ENCODE measurements at places on chromosomes 5 and 9.

GRCh38 chr9:101315112-101315450, 69.7 kb downstream of the BAAT start:
- DNase-seq: no peak

DNA sequence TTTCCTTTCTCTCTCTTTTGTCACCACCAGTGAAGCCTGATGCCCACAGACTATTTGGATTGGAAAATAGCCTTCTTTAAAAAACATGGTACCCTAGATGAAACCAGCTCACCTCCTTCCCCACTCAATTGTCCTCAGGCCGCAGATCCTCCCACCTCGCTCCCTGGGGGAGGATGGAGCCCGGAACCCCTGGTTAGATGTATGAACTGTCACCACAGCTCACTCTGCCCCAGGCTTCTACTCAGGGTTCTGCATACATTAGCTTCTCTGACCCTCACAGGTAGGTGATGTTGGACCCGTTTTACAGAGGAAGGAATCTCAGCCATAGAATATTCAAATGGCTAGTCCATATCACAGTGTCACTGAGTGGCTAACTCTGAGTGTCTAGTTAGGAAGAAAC, 1.8 kb downstream of the MAMDC2 start:
- no peak for DNase-seq

DNA sequence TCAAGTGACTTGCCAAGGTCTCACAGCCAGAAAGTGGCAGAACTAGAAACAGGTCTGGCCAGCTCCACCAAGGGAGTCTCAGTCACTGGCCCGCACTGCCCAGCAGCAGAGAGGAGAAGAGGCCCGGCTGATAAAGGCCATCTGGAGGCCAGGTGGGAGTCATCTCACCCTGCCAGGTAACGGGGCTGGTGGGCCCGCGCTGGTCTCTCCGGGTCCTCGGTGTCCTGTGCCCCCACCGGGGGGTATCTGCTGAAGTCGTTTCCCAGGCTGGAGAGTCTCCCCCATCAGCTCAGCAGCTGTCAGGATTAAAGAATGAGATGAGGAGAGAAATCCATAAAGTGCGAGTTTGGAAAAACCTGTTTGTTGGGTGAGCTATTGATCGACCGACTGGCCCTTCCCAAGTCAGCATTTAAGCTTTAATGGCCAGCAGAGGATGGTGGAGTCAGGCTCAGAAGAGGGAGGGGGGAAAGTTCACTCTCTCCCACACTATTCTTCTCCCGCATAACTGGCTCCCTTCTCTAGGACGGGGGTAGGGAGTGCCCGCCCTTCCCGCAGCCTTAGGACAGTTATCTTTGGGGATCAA, 30.3 kb downstream of the LMX1B start:
- DNase-seq: no peak

GRCh38 chr9:105708405-105708804, 14.1 kb downstream of the TMEM38B start:
- DNase-seq: no peak

DNA sequence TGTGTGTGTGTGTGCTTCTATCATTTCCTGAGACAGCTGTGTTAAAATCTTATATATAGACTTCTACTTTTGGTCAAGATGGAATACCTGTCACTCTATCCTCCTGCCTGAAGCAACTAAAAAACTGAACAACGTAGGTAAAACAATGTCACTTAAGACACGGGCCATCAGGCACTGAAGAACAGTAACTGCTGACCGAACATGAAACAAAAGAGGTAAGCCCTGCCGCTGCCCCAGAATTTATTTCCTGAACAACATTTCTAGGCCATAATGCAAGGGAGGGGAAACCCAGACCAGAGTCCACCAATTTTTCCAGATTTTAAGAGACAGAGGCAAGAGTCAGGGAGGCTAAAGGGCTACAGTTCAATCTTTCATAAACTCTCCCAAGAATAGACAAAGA, 156.0 kb downstream of the CDC42SE2 start:
- no peak for DNase-seq

DNA sequence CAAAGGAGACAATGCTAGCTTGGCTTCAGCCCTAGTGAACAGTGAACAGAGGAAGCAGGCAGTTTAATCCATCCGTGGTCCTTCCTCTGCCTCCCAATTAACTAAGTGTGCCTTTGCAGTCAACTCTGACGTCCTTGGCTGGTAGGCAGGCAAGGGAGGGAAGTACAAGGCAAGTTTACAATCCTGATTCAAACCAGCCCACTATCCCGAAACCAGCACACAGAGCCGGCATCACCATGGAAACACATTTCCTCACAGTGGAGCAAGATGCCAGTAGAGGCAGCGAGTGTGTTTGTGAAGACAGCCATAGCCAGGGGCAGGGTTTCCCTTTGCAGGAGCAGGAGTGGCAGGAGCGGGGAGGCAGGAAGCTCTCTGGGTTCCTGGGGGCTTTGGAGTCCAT, 73.9 kb downstream of the GOLPH3 start:
- no peak for DNase-seq

DNA sequence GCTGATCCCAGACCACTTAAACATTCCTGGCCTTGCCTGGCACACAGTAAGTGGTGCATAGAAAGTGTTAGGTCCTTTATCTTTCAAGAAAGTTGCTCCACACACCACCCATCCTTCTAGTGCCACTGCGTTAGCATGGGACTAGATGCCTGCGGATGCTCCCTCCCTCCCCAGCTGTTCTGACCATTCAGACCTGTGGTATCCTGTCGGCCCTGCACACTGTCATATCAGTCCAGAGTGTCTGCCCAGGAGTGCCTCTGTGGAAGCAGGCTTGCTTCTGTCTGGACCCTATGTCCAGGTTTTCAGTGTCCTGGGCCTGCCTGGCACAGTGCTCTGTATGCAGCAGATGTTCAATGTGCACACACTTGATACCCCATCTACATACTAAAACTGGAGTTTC, 38.3 kb upstream of the SMU1 start:
- DNase-seq: no peak

DNA sequence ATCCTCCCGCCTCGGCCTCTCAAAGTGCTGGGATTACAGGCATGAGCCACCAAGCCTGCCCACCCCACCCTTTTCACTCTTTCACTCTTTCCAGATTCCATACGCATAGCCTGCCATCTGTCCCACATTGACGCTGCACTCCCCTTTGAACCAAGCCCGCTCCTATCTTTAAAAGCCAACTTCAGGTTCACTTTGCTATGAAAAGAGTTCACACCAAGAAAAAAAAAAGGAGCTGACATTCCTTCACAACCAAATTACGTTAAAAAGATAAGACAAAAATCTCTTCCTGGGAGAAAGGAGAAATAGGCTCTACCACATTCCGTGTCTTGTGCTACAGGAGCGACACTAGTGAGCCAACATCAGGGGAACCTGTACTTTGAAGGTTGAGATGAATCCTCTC, 41.5 kb downstream of the DMRT1 start:
- DNase-seq: no peak

DNA sequence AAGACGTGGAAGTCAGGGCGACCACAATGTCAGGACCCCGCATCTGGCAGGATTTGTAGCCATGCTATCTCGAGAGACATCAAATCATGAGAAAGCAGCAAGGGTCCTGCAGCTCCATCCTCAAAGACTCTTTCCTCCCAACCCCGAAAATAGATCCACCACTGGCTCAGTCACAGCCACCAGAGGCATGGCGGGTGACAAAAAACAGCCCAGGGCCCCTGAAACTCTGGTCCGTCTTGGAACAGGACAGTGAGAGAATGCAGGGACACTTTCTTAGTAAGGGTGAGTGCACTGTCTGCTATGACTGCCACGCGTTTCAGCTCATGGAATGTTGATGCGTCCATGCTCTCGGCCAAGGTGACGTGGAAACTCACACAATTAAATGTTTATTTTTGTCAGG, 220.9 kb downstream of the IRX2 start:
- DNase-seq: no peak

GRCh38 chr9:71675857-71676165, 92.5 kb downstream of the CEMIP2 start:
- no peak for DNase-seq

DNA sequence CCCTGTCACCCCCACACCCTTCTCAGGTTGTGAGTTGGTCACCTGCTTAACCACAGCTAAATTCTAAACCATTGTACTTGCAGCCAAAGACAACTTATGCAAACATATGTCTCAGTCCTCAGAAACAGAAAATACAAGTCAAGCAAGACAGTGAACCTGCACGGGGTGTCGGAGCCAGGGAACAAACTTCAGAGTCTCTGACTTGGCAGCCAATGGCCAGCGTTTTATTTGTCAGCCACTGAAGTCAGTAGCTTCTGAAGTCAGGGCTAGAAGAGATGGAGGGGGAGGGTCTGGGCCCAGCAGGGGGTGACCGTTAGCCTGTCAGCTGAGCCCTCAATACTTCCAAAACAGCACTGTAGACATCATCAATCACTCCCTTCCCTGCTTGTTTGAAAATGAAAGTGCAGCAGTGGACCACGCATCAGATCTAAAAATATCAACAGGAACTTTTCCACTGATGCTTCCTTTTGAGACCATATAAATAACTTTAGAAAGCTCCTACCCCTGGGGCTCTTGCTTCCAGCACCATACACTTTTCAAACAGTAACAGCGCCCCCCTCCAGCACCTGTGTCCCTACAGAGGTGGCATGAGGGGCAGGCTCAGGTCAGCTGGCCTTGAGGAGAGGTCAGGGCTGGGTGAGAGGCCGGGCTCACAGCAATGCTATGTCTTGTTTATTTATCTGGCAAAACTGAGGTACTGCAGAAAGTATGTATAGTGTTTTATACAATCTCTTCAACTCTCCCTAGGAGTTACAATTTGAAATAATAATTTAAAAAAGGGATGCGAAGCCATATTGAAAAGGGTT, 142.5 kb downstream of the ACER2 start:
- DNase-seq: no peak

- DNase-seq: peak; percentile 37
These were observed 25.0 kb downstream of the LPAR1 start for GRCh38 chr9:111013250-111013649.

DNA sequence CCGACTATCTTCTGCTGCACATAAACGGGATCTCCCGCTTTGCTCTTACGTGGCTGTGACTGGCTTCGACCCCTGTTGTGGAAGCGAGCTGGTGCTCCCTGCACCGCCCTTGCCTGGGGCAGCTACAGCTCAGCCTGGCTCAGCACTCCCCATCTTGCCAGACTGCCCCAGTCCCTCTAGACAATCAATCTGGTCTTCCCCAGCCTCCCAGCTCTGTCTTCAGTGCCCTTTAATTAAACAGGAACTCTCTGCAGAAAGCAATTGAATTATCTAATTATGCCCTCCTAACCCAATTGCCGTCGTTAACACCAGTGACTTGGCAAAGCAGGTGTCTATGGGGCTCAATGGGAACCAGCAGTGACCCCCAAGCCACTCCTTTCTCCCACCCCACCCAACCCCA, 18.9 kb upstream of the NTNG2 start:
- DNase-seq: no peak
